Tibial artery (tissue), 4 donors: ENCODE measurements at places on chromosomes 12 and 14.

- no peak overlapping the region for H3K27ac ChIP-seq
- H3K36me3 ChIP-seq, result no peaks in the 10 kb centered on the region
- no peaks in the 10 kb centered on the region for H3K4me1 ChIP-seq
- DNase-seq, result no peak
Observed at GRCh38 chr12:97939156-97939555, 476.6 kb downstream of the RMST start.

DNA sequence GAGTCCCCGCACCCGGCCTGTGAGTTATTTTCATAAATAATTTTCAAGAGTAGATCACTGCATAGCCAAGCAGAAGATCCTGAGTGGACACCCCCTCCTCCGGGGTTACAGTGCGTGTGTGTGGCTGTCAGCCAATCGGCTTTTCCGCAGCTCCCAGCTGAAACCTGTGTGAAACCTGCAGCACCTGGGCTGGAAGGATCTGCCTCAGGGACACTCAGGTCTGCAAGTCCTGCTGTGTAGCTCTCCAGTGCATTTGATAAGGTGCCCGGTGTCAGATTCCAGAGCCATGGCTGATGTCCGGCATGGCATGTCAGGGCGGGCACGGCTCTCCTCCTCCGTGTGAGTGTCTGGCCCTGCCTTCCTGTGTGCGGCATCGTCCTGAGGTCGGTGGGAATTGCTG lies 124.8 kb downstream of the GLT1D1 start:
- H3K4me3 ChIP-seq, result no peak overlapping the region
- no peak overlapping the region for H3K27ac ChIP-seq
- H3K27me3 ChIP-seq, result no peaks in the 10 kb centered on the region
- no peak for DNase-seq
- no peaks in the 10 kb centered on the region for H3K4me1 ChIP-seq

GRCh38 chr12:118145798-118146156 lies 9.9 kb downstream of the PEBP1 start:
- H3K27ac ChIP-seq, result no peak overlapping the region
- no peaks in the 10 kb centered on the region for H3K27me3 ChIP-seq
- H3K4me3 ChIP-seq, result no peak overlapping the region
- no peaks in the 10 kb centered on the region for H3K4me1 ChIP-seq
- H3K36me3 ChIP-seq, result peaks cover 57% of the 10 kb centered on the region

DNA sequence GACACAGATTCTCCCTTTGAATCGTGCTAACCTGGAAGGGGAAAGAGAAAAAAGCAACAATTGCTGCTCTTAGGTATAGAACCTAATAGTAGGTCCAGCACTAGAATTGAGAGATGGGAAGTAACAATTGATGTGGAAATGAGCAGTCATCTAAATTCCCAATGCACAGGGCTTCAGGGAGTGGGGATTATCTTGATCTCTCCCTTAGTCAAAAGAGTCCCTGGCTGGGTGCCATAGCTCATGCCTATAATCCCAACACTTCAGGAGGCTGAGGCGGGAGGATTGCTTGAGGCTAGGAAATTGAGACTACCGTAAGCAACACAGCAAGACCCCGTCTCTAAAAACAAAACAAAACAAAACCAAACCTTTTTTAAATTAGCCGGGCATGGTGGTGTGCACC lies 4.0 kb downstream of the APOBEC1 start:
- no peak overlapping the region for H3K27ac ChIP-seq
- H3K36me3 ChIP-seq, result no peaks in the 10 kb centered on the region
- DNase-seq, result no peak
- no peaks in the 10 kb centered on the region for H3K27me3 ChIP-seq
- no peak overlapping the region for H3K4me3 ChIP-seq

DNA sequence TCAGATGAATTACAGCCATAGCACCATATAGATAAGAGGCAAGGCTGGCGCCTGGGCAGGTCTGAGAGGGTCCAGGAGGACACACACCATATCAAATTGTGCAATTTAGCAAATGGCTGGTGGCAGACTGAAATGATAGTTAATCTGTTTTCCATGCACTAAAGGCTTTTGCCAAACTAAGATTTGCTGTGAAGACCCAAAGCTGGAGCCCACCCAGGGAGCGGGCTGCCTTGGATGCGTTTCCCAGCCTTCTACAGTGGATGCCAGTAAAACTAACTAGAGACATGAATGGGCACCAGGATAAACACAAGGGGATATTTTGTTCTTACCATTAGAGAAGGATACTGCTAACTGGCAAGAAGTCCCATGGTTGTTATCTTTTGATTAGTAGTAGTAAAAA lies 475.1 kb downstream of the DPF3 start:
- no peak overlapping the region for H3K27ac ChIP-seq
- no peak overlapping the region for H3K4me3 ChIP-seq
- H3K36me3 ChIP-seq, result no peaks in the 10 kb centered on the region
- H3K27me3 ChIP-seq, result no peaks in the 10 kb centered on the region
- H3K4me1 ChIP-seq, result no peaks in the 10 kb centered on the region
- DNase-seq, result no peak

DNA sequence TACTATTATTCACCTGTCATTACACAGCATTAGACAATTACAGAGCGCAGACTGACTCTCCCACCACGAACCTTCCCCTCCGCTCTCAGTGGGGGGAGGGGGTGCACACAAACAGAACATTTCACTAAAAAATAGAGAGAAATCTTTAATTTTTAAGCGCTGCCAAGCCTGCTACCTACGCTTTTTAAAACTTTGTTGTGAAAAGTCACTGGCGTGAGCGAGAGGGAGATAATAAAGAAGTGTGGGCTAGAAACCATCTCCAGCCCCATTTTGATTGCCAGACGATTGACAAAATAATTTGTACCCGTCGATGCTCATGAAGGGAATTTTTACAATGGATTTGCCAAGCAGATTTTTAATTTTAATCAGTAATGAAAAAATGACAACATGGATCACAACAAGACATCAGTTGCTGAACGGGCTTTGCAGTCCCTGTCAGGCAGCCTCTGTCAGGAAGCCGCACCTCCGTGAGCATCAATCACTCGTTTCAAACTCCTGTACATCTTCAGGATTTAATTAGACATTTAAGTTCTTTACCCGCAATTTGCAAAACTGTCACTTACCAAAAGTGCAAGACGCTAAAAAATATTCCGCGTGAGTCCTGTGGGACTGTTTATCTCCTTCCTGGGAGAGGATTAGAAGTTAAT lies 209.1 kb downstream of the BCL11B start:
- H3K4me3 ChIP-seq, result no peak overlapping the region
- H3K27me3 ChIP-seq, result no peaks in the 10 kb centered on the region
- no peak for DNase-seq
- H3K27ac ChIP-seq, result no peak overlapping the region

GRCh38 chr14:21169573-21169972 lies 13.7 kb upstream of the OR5AU1 start:
- H3K36me3 ChIP-seq, result no peaks in the 10 kb centered on the region
- no peaks in the 10 kb centered on the region for H3K4me1 ChIP-seq
- H3K27ac ChIP-seq, result no peak overlapping the region
- DNase-seq, result no peak
- H3K27me3 ChIP-seq, result no peaks in the 10 kb centered on the region
- no peak overlapping the region for H3K4me3 ChIP-seq

DNA sequence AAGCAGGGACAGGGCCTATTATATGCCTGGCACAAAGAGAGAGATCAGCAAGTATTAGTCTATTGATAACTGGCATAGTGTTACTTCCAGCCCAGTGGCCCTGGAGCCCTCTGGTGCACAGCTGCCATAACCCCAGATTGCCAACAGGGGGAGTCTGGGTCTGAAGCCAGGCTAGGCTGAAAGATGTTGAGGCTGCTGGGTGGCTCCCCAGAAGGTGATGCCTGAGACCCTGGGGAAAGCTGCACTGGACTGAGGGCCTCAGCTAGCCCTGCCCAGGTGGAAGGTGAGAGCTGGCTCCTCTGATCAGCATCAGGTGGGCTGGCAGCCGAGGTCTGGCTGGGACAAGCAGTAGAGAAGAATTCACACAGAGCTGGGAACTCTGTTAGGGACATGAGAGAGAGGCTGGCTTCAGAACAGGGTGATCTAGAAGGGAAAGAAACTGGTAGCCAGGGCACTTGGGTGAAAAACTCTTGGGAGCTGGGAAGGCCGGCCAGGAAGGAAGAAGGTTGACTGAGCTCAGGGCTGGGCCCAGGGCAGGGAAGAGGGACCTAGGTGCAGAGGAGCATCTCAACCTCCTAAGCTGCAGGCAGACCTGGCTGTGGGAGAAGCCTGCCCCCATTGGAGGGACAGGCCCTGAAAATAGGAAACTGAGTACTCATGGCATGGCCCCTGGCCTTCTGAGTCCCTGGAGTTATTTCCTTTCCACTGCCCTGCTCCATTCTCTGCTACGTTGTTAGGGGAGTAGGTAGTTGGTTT lies 3.9 kb downstream of the GZMH start:
- no peak for DNase-seq
- H3K27me3 ChIP-seq, result no peaks in the 10 kb centered on the region
- H3K27ac ChIP-seq, result no peak overlapping the region
- no peaks in the 10 kb centered on the region for H3K36me3 ChIP-seq
- no peaks in the 10 kb centered on the region for H3K4me1 ChIP-seq
- no peak overlapping the region for H3K4me3 ChIP-seq

GRCh38 chr12:55955800-55956508 lies 9.9 kb downstream of the PMEL start:
- H3K36me3 ChIP-seq, result no peaks in the 10 kb centered on the region
- no peaks in the 10 kb centered on the region for H3K27me3 ChIP-seq
- DNase-seq, result no peak
- no peak overlapping the region for H3K4me3 ChIP-seq
- H3K27ac ChIP-seq, result no peak overlapping the region

DNA sequence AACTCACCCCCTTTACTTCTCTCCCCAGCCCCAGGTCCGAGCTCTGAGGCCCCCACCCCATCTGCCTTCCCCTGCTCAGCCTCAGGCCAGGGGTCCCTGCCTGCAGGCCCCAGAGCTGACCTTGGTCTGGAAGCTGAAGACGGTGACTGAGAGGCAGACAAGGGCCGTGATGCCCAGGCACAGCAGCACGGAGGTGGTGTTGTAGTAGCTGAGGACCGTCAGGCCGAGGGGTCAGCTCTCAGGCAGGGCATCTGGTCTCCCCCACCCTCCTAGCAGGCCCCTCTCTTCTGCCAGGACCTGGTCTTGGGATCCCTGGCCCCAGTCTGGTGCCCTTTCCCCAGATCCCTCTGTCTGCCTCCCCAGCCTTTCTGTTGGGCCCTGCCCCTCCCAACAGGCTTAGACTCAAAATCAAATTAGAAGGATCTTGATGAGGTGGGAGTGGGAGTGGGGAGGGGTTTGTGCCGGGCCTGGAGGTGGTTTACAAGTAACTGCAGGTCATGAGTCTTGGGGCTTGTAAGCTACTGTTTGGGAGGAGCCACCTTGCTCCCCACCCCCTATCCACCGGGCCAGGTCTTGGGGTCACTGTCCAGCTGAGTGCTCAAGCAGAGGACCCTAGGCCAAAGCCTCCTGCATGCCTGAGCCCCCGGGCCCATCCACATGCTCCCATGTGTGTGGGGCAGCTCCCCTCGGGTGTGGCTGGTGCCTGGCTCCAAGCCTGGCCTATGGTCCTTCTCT lies 14.2 kb downstream of the FAIM2 start:
- DNase-seq, result no peak
- H3K36me3 ChIP-seq, result no peaks in the 10 kb centered on the region
- no peaks in the 10 kb centered on the region for H3K4me1 ChIP-seq
- no peak overlapping the region for H3K4me3 ChIP-seq
- no peaks in the 10 kb centered on the region for H3K27me3 ChIP-seq

DNA sequence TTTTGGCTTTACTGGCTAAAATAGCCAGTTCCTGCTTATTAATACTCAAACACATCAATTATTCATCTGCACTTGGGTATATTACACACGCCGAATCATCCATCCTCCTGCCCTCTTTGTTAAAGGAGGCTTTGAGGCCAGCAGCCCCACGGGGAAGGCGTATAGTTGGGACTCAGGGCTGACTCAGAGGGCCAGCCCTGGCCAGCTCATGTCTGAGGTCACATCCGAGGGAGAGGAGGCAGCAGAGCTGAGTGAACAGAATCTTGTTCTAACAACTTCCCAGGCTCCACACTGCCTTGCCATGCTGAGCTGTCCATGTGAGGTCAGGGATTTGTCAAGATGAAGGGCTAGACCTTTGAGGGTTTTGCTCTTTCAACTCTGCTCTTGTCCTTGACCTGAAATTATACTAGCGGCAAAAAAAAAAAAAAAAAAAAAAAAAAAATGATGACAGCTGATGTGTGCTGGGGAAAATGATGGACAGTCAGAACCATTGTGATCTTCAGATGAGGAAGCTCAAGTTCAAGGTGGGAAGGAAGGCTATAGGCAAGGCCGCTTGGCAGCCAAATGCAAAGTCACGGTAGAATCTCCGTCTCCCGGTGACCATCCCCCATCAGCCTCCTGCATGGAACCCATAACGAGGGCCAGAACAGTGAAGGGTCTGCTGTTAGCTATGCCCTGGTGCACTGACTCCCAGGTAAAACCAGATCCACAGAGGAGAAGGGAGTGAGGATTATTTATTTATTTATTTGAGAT lies 12.5 kb upstream of the MARK3 start:
- H3K27ac ChIP-seq, result no peak overlapping the region

DNA sequence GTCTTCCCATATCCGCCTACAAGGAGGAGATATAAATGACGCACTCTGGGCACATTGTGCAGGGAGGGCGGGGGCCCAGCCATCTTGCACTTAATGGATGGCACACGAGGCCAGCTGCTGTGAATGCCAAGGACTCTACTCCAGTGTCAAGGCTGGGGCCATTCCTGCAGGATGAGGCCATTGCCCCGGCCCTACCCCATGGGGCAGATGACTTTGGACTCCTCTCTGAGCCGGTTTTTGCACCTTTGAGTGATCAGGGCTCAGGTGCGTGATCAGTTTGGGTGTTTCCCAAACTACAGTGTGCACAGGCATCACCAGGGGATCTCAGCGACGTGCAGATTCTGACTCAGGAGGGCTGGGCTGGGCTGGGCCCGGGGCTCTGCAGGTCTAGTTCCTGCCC lies 16.1 kb downstream of the MMAB start:
- H3K4me3 ChIP-seq, result no peak overlapping the region
- no peak for DNase-seq
- H3K27ac ChIP-seq, result no peak overlapping the region
- H3K36me3 ChIP-seq, result peaks cover 63% of the 10 kb centered on the region
- H3K27me3 ChIP-seq, result no peaks in the 10 kb centered on the region

GRCh38 chr14:78737601-78738000 lies 567.4 kb downstream of the NRXN3 start:
- H3K27ac ChIP-seq, result no peak overlapping the region
- H3K27me3 ChIP-seq, result no peaks in the 10 kb centered on the region
- no peaks in the 10 kb centered on the region for H3K36me3 ChIP-seq

- no peaks in the 10 kb centered on the region for H3K36me3 ChIP-seq
- no peaks in the 10 kb centered on the region for H3K4me1 ChIP-seq
- H3K27me3 ChIP-seq, result peaks cover 11% of the 10 kb centered on the region
- H3K4me3 ChIP-seq, result no peak overlapping the region
- H3K27ac ChIP-seq, result no peak overlapping the region
Observed at GRCh38 chr14:105863296-105864108, 337.1 kb downstream of the TMEM121 start.

DNA sequence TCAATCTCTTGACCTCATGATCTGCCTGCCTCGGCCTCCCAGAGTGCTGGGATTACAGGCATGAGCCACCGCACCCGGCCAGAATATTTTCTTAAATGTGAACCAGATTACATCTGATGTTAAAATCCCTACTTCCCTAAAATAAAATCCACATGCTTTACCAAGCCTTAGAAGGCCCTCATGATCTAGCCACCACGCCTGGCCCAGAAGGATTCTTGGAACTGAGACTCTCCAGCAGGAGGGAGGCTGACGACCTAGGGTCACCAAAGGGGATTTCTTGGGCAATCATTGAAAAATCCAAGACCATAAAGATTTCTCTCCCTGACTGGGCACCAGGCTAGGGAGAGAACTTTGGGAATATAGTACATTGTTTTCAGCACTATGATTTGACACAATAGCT lies 25.2 kb upstream of the RASSF3 start:
- H3K4me3 ChIP-seq, result no peak overlapping the region
- H3K27ac ChIP-seq, result no peak overlapping the region
- DNase-seq, result no peak
- H3K4me1 ChIP-seq, result no peaks in the 10 kb centered on the region
